ENCODE measurements at places on chromosomes 16 and 17.

- DNase-seq, result peak; percentile 20
These were observed 1.0 kb downstream of the ITGA3 start for GRCh38 chr17:50056961-50057330.

DNA sequence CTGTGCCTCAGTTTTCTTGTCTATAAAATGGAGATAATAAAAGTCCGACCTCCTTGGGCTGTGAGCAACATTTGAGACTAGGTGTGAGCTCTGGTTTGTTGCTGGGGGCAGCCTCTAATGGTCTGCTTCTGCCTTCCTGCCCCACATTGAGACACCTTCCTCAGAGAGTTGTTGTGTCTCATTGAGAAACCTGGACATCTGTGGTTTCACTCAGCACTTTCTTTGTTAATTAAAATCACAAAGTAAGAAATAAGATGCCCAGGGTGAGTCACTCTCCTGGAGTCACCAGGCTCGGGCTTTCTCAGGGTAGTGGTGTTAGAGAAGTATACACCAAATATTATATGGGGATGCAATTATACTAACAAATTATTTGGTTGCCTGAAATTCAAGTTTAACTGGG, 389.2 kb upstream of the SALL1 start:
- no peak for DNase-seq

- no peak for DNase-seq
These were observed 1171.5 kb upstream of the GOT2 start for GRCh38 chr16:59905606-59906005.

DNA sequence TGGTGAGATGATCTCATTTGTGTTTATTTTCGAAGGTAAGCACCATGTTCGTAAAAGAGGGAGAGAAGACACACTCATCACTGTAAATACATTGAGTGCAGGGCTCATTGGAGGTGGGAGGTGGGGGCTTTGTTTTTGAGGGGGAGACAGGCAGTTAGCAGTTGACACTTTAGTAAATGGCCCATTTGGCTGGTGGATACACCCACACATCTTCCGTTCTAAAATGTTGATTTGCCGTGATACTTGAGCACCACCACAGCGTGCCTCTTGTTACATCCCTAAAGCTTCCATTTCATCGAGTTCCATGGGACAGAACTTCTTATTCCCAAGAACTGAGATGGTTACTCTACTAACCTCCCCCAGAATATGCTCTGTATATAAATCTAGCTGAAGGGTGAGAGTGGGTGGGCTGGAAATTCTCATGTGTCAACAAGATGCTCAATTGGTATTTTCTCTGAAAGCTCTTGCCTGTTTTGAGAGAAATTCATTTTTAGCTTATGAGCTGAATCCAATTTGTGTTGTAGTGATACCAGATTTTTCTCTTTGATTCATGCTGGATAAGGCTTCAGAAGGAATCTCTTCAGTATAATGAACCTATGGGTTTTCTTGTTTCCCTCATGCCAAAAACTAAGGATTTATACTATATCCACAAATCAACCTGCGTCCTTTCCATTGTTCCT, 314.3 kb downstream of the RBFOX1 start:
- no peak for DNase-seq

GRCh38 chr17:57262557-57262956, 6.2 kb downstream of the MSI2 start:
- DNase-seq, result no peak

DNA sequence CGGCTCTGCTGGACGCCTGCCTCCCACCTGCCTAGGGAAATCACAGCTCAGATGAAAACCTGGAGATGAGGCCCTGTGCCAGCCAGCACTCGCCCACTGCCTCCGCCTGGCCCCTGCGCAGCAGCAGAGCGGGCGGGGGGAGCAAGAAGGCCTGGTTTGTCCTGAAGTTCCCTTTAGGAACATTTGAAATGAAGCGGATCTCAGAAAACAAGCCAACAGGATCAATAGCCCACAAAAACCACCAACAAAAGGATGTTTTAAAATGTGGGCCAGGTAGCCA, 48.0 kb downstream of the RBFOX3 start:
- peak; percentile 64 for DNase-seq

GRCh38 chr16:73526011-73526804, 478.3 kb upstream of the ZFHX3 start:
- no peak for DNase-seq
